NCI-H2029 treated with DMSO at 0.1 percent for 48 hours (cell line): ENCODE measurements at places on chromosomes 4 and X.

DNA sequence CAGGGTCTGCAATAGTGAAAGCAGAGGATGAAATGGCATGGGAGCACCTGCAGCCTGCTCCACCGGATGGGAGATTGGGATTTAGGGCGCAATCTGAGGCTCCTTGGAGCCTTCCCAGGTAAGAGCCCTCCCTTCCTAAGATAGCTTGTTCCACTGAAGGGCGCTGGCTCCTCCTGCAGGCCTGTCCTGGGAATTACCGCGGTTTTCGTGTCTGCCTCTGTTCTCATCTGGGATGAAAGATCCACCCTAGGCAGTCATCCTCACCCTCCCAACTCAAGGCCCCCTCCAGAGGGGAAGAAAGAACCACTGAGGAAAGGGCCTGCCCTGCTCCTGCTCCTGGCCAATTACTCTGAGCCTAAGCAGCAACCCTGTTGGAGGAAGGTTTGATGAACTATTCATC is 547.5 kb downstream of the SMARCA1 start:
- DNase-seq: peak; percentile 12

- no peak for DNase-seq
Observed at GRCh38 chrX:15475021-15475420, 18.1 kb downstream of the PIR start.

DNA sequence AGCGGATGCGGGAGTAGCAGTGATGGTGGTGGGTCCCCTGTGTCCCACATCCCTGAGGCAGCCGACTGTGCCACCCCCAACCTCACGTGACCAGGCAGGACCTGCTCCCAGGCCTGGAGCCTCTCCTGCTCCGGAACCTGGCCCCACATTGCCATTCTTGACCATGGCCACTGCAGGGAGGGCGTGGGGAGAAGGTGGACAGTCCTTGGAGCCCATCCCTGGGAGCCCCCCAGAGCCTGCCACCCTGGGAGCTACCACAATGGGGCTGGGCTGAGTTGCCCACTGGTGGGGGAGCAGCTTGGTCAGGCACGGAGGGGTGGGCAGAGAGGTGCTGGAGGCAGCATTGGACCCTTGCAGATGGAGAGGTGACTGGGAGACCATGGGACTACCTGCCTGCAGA is 36.8 kb downstream of the TMPRSS11A start:
- DNase-seq: no peak

- peak; percentile 2 for DNase-seq
Observed at GRCh38 chr4:159764343-159764952, 661.6 kb downstream of the RAPGEF2 start.

DNA sequence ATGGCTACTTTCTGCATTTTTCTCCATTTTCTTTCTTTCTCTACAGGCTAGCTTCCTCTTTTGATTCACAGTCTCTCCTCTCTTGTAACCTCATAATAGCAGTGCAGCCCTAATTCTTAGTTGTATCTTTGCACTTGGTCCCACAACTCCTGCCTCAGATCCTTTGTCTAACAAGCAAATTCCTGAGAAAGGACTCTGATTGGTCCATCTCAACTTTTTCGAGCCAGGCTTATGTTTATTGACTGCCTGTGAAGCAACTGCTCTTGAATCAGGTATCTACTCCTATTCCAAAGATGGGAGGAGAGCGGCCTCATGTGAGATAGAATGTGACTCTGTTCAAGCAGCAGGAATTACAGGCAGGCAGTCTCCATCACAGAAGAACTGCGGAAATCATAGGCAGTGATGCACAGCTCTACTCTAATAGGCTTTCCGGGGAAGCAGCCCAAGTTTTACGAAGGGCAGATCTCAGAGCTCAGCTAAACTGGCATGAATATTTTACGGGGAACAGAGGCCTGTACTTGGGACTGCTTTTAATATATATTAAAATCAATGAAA is 123.5 kb downstream of the GABRB1 start:
- no peak for DNase-seq

DNA sequence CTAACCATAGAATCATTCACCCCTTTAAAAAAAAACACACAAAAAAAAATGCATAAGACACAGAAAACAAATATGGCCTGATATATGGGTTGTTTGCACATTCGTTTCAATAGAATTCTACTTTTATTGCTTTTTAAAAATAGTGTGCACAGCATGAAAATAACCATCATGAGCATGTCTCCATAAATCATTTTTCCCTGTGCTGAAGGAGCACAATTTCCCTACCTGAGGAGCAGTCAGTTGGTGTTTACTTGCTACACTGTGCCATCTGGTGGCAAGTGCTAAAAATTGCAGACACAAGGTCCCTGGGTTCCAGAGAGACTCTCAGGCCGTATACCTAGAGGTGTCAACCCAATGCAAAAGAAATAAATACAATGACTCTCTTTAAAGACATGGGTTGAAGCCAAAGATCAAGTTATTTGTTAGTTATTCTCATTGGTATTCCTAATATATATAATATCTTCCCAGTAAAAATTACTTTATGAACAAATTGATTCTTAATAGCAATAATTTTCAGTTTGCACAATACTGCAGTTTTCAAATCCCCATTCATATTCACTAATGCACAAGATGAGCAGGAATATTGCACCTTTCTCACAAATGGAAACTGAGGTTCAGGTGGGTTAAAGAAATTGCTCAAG is 551.4 kb downstream of the IQCM start:
- DNase-seq: no peak

DNA sequence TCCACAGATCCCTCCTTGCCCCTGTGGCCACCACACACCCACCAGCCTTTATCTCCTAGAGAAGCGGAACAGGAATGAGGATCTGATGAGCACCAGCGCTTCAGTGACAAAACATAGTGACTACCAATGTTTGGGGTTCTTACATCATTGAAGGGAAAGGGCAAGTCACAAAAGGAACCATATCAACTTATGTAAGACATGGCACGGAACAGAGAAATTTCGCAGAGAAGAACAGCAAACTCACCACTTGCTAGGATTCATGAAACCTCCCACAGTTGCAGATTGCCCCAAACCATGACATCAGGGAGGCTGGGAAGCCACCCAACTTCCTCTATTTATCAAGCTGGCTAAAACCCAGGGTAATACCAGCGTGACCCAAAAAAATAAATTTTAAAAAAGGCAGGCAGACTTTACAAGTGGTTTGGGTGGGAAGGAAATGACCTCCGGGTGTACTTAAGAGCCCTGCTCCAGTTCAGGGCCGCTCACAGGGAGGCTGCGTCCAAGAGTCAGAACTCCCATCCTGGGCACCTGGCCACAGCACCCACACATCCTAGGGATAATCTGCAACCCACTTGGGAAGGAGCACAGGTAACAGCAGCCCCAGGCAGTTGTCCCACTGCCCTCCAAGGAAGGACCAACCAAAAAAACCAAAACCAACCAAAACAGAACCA is 36.0 kb downstream of the ADGRG2 start:
- DNase-seq: no peak
